Fibroblast of skin of back (primary cell): ENCODE measurements at places on chromosomes 11 and 22.

DNA sequence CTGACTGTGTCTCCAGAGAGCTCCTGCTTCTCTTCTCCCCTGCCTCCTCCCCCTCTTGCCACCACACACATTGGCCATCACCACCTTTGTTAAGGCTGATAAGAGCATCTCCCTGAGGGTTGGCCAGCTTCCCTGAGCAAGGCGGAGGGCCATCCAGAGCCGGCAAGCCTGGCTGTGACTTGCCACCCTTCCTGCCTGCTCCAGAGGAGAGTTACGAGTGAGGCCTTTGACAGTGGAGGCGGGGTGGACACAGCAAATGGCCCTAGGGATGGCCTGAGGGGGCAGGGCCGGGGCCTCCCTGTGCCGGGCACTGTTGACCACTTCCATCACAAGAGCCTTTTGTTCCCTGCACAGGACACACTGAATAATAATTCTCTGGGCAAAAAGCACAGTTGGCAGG is 5.4 kb downstream of the FREY1 start:
- no peak for DNase-seq

DNA sequence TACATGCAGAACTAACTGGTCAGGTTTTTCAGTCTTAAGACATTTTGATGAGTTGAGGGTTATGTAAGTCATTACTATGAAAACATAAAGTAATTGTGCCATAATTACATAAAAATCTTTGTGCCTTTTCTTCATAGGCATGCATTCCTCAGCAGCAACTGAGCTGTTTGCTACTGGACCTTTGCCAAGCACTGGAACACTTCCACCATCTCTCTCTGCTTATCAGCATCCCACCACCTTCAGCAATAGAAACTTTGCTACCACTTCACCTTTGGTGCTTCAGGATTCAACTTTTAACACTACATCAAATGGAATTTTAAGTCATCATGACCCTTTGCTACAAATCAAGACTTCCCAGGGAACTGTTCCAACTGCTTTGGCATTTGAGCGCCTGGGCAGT is 39.0 kb downstream of the QSER1 start:
- no peak for DNase-seq

- DNase-seq = no peak
These were observed 45.2 kb downstream of the NECTIN1 start for GRCh38 chr11:119683783-119684182.

- DNase-seq = peak; percentile 1
These were observed 39.7 kb downstream of the DEUP1 start for GRCh38 chr11:93370260-93370659.

- peak; percentile 51 for DNase-seq
These were observed 12.2 kb upstream of the DCHS1 start for GRCh38 chr11:6667733-6668374.

- DNase-seq = no peak
These were observed 38.3 kb downstream of the ATG13 start for GRCh38 chr11:46655631-46656030.

DNA sequence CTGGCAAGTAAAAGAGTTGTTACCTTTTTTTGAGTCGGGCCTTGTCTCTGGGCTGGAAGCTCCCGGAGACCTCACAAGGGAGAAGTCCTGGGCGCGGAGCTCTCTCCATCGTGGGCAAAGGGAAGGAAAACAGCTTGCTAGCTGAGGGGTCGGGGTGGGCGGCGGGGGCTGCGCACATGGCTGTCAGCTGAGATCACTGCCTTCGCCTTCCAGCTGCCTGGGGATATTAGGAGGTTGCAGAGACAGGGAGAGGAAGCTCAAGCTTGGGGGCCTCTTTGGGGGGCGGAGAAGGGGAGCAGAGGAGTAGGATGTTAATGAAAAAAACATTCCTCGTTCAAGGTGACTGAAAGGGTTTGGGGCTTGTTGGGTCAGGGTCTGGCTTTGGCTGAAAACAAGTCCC is 49.2 kb upstream of the ALX4 start:
- no peak for DNase-seq

DNA sequence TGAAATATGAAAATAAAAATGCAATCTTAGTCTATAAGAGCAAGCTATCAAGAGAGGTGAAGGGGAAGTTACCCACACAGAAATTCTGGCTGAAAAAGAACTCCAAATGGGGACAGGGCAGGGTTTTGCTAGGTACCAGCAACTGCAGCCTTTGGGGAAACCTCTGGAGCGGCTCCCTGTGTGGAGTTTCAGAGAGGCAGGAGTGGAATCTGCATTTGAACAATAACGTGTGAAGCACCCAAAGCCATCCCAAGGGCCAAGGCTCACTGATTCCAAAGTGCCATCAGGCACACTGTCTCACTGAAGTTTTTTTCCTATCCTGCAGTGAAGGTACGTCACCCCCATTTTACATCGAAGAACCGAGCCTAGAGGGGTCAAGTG is 87.8 kb downstream of the KCNC1 start:
- DNase-seq = no peak

DNA sequence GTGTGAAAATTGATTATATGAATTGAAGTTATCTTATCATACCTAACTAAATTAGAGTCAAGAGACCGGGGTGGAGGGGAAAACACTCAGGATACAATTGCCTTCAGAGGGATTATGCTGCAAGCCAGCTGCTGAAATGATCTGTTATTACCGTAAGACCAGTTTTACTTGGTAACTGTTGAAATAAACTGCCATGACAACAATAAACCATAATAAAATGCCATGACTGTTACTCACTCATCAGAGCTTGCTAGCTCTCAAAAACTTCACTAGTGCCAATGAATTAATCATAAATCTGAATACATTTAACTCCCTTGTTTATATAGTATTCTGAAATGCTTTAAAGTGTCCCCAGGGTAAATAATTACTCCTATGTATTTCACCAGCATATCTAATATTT is 68.2 kb downstream of the CASP12 start:
- peak; percentile 61 for DNase-seq

DNA sequence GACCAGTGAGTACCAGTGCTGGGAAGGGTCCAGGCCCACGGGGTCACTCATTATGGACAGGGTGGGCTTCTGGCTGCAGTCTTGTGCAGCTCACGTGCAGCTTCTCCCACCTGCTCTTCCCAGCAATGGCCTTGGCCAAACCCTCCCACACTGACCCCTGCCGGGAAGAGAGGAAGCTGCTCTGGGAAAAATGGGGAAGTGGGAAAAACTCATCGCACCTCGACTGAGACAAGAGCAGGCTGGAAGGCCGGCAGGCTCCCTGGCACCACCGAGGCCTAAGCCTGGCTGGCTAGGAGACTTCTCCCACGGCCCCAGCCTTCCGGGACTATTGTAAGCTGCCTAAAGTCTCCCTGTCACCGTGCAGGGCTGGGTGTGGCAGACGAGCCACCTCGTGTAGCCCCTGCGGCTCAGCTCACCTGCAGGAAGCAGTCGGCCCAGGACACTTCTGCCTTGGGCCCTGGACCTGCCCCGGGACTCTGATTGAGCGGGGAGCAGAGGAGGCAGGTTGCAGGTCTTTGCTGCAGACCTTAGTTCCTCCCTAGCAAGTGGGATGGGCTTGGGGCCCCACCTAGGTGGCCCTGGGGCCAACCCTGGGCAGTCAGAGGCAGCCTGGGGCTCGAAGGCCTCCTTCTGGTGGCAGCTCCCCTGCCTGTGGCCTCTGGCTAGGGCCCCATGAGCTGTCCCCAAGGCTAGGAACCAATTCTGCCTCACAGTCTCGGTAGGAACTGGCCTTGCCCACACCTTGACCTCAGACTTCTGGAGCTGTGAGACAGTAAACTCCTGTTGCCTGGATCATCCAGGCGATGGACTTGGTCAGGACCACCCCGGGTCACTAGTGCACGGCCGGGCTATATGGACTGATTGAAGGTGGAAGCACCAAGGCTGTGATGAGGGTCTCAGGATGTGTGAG is 23.1 kb downstream of the MRGPRG start:
- DNase-seq = no peak

- no peak for DNase-seq
These were observed 16.8 kb upstream of the RGL4 start for GRCh38 chr22:23673826-23674690.

- peak; percentile 36 for DNase-seq
These were observed 1.5 kb upstream of the TRABD start for GRCh38 chr22:50184004-50184901.

DNA sequence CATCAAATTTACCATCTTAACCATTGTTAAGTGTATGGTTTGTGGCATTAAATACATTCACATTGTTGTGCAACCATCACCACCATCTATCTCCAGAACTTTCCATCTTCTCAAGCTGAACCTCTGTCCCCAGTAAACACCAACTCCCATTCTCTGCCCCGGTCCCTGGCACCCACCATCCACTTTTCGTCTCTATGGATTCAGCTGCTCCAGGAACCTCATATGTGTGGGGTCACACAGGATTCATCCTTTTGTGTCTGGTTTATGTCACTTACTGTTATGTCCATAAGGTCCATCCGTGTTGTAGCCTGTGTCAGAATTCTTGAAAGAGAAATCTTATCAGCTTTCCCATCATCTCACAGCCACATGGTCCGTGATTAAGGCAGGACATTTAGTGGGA is 16.3 kb downstream of the TSPAN32 start:
- DNase-seq = no peak

DNA sequence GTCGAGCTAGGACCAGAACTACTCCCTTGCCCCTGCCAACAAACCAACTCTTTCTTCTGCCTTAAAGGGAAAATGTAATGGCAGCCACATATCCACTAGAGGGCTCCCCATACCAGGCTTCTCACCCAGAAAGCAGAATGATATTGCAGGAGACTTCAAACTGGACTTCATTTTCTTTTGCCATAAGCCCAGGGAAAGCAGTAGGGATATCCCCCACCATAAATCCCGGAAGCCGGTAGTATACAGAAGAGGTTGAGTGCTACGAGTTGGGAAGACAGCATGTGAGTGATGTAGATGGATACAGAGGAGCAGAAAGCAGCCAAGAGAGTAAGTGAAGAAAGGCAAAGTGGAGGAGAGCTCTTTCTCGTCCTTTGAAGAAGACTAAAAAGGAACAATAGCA is 12.1 kb downstream of the PLAAT5 start:
- DNase-seq = peak; percentile 73

GRCh38 chr11:65440831-65441499 is 18.4 kb downstream of the NEAT1 start:
- peak; percentile 11 for DNase-seq

- peak; percentile 16 for DNase-seq
These were observed 270.5 kb upstream of the SORL1-AS1 start for GRCh38 chr11:121723246-121723741.

DNA sequence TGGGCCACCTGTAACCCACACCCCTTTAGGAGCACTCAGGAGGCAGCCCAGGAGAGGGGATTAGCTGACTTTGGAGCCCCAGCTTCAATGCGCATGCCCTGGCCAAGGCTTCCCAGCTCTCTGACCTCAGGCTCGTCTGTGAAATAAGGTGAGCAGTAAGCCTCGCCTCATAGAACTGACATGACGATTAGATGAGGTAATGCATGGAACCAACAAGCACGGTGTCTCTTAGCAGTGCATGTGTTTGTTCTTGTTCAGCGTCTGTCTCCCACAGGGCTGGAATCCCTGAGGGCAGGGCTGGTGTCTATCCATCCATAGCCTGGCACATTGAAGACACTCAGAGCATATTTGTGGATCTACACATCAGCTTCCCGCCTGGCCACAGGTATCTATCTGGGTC is 415.4 kb downstream of the MN1 start:
- no peak for DNase-seq

- DNase-seq = no peak
These were observed 13.6 kb downstream of the TMEM138 start for GRCh38 chr11:61375761-61376108.

DNA sequence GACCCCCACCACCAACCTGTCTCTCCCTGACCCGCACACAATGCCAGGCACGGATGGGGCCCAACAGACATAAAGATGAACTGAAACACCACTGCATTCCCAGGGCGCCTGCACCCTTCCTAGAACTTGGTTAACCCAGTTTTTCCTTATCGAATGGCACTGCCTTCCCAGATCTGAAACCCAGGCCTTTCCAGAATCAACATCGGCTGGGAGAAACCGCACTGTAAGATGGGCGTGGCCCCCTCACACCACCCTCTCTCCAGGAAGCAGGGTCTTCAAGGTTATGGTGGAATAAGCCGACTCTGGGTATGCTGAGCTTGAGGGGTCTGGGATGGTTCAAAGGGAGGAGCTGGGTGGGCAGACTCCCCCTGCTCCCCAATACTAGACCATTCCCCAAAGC is 23.1 kb downstream of the LRFN4 start:
- no peak for DNase-seq

DNA sequence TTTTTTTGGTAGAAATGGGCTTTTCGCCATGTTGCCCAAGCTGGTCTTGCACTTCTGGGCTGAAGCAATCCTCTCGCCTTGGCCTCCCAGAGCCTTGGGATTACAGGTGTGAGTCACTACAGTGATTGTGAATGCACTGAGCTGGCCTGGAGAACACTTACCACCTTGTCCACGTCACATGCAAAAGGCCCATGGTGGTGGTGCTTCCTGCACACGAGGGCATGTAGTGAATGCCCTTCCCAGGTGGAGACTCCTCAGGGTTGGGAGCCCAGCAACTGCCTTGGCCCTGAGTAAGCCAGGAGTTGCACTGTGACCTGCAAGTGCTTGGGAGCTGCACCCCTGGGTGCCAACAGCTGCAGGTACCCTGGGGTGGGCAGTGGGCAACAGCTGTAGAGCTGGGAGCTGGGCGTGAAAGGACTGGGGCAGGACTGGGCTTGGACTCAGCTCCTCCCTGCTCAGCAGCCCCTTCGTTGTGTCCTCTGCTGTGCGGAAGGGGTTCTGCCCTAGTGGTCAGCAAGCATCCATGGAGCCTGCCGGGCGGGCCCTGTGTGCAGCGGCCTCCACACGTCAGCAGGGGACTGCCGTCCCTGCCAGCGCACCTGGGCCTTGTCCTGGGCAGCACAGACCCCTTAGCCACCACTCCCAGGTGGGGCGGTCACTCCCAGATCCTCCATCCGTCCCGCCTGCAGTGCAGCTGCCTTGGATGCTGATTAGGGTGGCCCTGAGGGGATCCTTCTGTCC is 9.3 kb upstream of the ADORA2A start:
- DNase-seq = no peak

DNA sequence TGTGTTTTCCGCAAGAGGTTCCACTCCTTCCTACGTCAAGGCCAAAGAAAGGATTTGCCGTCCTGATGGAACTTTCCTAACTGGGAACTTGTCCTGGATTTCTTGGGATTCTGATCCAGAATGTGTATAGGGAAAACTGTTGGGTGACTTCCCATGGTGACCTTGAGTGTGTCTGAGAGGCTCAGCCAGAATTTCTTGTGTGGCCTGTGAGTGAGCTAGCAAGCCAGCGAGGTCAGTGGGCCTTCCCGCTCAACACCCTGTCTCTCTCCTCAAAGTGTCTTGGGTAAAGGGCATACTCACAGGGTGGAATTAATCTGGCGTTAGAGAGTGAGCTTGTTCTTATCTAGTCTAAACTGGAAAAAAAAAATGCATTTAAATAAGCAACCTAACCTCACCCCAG is 20.4 kb downstream of the ZNRF3 start:
- DNase-seq = no peak

- DNase-seq = no peak
These were observed 49.1 kb downstream of the XKR3 start for GRCh38 chr22:16776080-16776479.

DNA sequence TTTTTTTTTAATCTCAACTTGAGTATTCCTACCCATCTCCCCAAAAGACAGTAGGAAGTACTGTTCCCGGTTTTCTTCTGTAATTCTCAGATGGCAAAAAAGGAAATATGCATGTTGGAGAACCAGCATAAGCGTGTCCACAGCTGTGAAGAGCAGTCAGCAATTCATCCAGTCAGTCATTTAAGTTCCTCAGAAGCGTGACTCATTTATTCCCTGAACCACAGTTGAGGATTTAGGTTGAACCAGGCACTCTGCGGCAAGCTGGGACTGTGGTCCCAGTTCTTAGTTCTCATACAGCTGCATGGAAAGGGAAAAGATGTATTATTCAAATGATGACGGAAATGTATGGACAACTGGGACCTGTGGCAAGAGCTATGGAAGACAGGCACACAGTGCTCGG is 61.0 kb upstream of the MYO18B start:
- DNase-seq = peak; percentile 15

GRCh38 chr11:78907636-78908035 is 333.0 kb upstream of the NARS2 start:
- no peak for DNase-seq
